ENCODE measurements at places on chromosomes 3 and 15. TPM values are rescaled to one million over a fixed set of nuclear protein-coding genes. Genes with fewer than 3 reads are reported as not detected.

The PRTG gene
- total RNA-seq: 2.8 TPM

The ARGFX gene
- total RNA-seq: not detected

DNA sequence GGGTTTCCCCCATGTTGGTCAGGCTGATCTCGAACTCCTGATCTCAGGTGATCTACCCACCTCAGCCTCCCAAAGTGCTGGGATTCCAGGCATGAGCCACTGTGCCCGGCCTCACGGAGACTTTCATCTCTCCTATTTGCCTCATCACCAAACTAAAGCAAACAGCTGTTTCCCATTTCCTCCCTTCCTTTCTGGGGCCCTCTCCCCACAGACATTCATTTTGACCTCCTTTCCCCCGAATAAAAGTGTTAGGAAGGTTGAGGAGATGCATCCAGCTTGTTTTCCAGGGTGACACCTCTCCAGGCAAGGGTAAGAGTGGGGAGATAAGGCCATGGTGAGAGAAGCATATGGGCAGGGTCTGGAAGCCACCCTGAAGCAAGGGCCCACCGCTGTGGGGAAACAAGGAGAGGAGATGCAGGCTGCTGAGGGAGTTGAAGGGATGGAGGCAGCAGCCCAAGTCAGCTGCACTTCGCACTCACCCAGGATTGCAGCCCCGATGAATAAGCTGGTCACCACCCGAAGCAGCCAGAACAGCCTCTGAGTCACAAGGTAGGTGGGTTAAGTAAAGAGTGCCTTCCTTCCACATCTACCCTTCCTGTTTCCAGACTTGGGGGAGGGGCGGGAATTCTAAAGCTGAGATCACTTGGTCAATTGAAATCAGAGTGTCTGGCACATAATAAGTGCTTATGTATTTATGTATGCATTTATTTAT lies 7.7 kb downstream of the DUOXA2 start:
- peaks cover 19% of the 10 kb centered on the region for H3K27me3 ChIP-seq
- no peaks in the 10 kb centered on the region for H3K36me3 ChIP-seq
- H3K27ac ChIP-seq: no peak overlapping the region
- DNase-seq: no peak
- no peak overlapping the region for H3K4me3 ChIP-seq

DNA sequence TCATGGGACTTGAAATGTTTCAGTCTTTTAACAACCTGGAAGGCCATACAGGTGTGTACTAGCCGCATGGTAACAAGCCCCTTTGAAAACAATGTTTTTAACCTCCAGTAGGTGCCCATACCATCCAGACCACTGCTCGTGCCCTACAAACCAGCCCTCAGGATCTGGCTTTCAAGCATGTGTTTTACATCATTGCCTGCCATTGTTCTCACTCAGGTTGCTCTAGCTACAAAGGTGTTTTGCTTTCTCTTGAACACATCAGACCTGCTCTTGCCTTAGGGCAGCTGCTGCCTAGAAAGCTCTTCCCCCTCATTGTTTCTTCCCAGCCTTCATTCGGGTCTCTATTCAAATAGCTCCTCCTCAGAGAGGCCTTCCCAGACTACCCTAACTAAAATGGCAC lies 32.3 kb upstream of the MAP3K13 start:
- peaks cover 1% of the 10 kb centered on the region for H3K4me1 ChIP-seq
- H3K36me3 ChIP-seq: no peaks in the 10 kb centered on the region
- no peak overlapping the region for H3K4me3 ChIP-seq
- no peak for DNase-seq
- H3K27me3 ChIP-seq: no peaks in the 10 kb centered on the region

DNA sequence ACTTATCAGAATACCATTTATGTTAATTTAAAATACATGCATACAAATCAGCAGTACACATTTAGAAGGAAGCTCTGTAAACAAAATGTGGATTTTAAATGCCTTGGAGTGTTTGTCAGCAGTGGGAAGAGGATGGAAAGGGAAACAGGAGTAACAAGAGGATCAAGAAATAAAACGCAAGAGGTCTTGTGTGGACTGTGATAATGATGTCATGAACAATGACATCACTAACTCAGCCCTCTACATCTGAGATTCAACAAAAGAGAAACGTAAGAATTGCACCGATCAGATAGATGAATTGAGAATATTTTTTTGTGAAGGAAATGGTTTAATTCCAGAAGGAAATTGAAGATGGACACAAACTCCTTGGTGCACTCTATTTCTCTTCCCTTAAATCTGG lies 44.0 kb upstream of the CNOT10 start:
- no peaks in the 10 kb centered on the region for H3K4me1 ChIP-seq
- no peaks in the 10 kb centered on the region for H3K36me3 ChIP-seq
- no peak overlapping the region for H3K4me3 ChIP-seq
- H3K27me3 ChIP-seq: no peaks in the 10 kb centered on the region
- DNase-seq: no peak
- no peak overlapping the region for H3K27ac ChIP-seq

DNA sequence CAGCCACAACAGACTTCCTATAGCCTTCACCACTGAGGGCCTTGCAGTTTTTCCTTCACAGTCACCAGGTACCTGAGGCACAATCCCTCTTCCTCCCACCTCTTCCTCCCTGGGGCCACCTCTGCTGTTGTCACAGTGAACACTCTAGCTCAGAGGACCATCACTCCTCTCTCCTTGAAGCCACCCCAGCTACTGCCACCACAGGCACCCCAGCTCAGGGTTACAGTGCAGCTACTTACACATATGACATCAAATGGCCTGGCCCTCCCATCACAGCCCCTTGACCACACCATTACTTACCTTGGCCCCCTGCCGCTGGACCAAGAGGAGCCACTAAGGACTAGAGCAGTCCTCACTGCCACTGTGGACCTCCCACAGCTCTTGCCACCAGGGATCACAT lies 213.5 kb upstream of the CRBN start:
- no peaks in the 10 kb centered on the region for H3K4me1 ChIP-seq
- no peak for DNase-seq
- no peak overlapping the region for H3K27ac ChIP-seq

GRCh38 chr15:77122576-77122975 lies 51.7 kb upstream of the TSPAN3 start:
- peaks cover 12% of the 10 kb centered on the region for H3K4me1 ChIP-seq
- H3K27me3 ChIP-seq: no peaks in the 10 kb centered on the region
- peaks cover 13% of the 10 kb centered on the region for H3K36me3 ChIP-seq

DNA sequence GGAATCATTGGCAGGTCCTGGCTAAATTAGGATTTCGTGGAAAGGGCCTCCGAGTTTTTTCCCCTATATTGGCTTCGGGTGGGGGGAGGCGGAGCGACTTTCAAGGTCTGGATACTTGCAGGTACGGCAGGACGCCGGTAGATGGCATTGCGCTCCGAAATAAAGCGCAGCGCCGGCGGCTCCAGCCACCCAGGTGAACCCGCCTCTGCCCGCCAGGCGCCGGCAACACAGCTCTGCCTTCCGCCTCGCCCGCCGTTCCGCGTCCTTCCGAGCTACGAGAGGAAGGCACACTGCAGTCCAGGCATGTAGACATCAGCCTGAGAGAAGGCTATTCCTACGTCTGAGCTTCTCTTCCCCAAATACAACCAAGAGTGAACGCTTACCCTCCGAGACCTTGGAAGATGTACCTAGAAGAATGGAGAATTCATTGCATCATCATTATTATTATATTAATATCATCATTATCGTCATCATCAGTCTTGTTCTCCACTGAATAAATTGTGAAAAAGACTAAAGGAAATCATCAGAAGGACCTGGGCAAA lies 514.1 kb downstream of the MECOM start:
- peak overlapping the region; percentile 17 for H3K4me3 ChIP-seq
- H3K27me3 ChIP-seq: no peaks in the 10 kb centered on the region
- peak; percentile 75 for DNase-seq
- no peak overlapping the region for H3K27ac ChIP-seq

DNA sequence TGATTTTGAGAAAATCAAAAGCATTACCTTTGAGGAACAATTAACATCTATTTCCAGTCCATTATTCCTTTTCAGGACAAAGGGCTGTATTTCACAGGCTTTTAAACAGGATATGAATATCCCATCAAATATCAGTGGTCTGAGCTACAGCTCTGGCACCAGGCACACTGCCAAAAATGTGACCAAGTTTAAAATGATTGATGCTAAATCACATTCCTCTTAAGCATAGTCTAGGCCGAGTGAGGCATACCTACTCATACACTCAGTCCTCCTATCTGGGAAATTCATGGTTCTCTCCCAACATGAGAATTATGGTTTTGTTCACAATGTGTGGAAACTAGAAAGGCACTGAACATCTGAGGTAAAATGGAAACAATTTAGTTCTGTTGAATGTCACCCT lies 683.5 kb downstream of the TUSC7 start:
- no peak overlapping the region for H3K4me3 ChIP-seq
- no peak overlapping the region for H3K27ac ChIP-seq
- DNase-seq: no peak
- no peaks in the 10 kb centered on the region for H3K27me3 ChIP-seq

- peak; percentile 90 for DNase-seq
- H3K4me1 ChIP-seq: peaks cover 31% of the 10 kb centered on the region
- no peaks in the 10 kb centered on the region for H3K27me3 ChIP-seq
- no peak overlapping the region for H3K4me3 ChIP-seq
- H3K27ac ChIP-seq: peak overlapping the region; percentile 62
Measured at GRCh38 chr3:176767385-176767784, 429.9 kb downstream of the TBL1XR1 start.

- no peaks in the 10 kb centered on the region for H3K27me3 ChIP-seq
- no peaks in the 10 kb centered on the region for H3K36me3 ChIP-seq
- no peak overlapping the region for H3K4me3 ChIP-seq
- DNase-seq: no peak
Measured at GRCh38 chr15:67396114-67396513, 124.8 kb upstream of the C15orf61 start.

Measured in SJSA1 (cell line).